DMS79 (cell line): ENCODE measurements at places on chromosomes 16 and 17.
A peak's percentile ranks its signal among the peaks of the same experiment; 100 is the strongest.

GRCh38 chr16:26058326-26058725 is 366.6 kb downstream of the HS3ST4 start:
- DNase-seq: no peak

DNA sequence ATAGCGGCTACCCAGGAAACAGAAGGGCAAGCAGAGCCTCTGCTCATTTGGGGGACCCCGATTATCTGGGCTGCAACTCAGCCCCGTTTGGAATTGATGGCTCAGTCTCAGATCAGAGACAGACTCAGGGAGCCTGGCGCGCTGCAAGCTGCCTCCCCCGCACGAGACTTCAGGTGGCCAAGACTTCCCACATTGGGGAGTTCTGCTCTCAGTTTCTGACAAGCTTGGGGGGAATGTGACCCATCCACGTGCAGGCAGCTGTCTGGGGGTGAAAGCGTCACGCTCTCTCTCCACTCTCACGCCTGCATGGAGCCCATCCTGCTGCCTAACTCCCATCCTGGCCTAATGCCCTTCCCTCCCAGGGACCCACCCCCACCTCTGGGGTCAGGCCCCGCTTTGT is 157.6 kb upstream of the GSE1 start:
- no peak for DNase-seq

DNA sequence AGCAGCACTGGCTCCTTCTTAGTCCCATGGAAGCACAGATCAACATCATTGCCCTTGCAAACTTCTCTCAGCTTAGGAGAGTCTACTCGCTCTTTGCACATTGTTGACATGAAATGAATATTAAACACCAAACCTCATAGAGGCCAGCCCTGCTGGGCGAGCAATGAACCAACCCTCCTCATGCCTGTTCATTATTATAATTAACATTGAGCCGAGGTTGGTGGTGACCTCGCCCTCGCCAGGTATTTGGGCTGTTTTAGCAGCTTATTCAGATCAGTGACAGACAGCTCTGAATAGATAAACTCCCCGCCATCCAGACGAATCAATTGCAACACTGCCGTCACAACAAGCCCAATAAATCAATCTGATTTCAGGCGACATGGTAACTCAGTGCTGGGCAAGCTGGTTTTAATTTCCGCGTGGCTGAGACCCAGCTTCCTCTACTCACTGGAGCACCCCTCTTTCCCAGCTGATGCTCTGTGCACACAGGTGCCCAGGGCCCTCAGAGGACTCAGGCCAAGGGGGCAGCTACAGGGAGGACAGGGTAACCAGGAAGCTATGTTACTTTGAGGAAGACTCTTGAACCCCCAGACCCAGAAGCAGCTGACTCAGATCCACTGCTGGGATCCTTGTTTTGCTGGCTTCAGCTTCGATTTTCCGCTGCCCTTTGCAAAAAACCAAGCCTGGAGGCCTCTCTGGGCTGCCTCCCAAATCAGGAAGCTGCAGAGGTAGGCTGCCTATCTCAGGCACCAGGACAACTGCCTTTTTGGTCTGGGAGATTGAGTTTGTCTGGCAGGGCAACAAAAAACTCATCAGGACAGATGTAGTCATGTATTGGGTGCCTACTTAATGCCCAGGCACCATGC is 10.7 kb upstream of the SEZ6 start:
- DNase-seq: no peak

DNA sequence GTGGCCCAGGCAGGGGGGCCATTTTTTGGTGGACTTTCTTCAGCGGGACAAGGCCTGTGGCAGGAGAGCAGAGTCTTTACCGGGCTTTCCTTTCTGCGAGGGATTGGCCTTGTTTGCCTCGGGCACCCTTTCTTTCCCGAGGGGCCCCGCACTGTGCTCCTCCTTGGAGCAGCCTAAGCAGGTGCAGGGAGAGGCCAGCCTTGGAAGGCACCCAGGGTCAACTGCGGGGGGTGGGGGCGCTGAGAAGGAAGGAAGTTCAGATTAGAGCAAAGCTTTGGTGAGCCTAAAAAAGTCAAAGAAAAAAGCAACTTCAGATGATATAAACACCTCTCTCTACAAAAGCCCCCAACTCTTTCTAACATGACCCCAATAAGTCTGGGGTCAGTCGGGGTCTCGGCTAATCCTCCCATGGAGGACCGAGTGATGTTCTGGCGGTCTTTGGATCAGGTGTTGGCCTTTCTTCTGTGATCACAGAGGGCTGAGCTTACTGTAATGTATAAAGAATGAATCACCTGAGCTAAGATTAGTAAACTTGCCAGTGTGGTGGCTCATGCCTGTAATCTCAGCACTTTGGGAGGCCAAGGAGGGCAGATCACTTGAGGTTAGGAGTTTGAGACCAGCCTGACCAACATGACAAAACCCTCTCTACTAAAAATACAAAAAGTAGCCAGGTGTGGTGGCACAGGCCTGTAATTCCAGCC is 63.0 kb downstream of the PGS1 start:
- no peak for DNase-seq

DNA sequence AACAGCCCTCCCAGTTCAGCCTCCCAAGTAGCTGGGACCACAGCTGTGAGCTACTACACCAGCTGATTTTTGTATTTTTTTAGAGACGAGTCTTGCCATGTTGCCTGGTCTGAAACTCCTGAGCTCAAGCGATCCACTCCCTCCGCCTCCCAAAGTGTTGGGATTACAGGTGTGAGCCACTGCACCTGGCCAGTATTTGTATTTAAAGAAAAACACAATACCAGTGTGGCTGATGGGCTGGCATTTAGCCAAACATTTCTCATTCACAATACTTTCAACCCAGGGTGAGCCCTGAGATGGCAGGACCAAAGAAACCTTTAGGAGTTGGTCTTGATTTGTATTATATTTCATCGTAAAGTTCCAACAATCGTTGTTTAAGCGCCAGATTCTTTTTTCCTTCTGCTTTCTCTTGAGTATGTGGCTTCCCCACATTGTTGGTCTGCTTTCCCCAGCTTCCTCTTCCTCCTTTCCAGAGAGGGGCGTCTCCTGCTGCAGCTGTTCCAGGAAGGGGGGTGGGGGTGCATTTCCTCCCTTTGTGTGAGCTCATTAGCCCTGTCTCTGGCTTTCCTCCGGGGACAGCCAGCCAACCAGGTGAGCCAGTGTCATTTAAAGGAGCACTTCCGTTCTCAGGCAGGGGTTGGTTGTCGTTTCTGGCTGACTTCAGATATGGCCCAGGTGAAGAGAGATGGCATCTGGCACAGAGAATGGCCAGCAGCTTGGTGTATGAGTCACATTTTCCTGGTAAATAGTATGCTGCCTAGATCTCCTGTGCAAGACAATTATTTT is 79.9 kb downstream of the GPRC5B start:
- DNase-seq: peak; percentile 93

DNA sequence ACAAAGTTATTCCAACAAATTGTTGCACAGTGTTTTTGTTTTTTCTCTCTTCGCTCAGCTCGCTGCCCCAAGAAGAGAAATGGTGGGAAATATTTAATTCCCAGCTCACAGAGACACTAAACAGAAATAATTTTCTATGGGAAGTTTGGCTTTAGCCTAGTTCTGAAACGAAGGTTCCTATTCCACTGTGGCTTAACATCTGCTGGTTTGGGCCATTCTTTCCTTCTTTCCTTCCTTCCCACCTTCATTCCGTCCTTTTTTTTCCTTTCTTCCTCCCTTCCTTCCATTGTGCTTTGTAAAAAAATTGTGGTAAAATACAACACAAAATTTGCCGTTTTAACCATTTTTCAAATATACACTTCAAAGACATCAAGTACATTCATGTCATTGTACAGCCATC is 393.5 kb upstream of the SOX9 start:
- no peak for DNase-seq

DNA sequence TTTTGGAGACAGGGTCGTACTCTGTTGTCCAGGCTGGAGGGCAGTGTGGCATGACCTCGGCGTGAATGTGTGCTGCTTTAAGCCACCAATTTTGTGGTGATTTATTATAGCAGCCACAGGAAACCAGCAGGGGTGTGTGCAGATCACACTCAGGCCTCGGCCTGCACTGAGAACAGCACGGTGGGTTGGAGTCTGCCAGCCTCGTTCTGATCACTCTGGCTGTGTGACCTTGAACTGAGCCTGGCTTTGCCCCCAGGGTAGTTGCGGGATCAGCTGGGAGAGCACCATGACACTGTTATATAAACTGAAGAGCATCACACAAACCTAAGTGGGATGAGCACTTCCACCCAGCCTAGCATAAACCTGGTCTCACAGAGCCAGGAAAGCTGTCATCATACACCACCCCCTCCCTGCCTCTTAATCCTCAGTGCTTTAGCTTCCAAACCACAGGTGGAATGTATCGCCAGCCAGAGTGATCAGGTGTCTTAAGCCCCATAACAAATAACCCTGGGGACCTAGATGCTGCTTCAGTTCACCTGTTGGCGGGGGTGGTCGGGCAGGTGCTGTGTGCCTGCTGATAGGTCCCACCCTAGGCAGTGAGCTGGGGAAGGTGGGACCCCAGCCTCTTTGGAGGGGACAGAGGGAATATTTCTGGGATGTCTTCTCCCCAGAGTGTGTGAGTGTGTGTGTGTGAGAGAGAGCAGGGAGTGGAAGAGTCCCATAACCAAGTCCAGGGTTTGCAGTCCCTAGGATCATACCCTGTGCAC is 28.6 kb upstream of the NDRG4 start:
- DNase-seq: peak; percentile 5

DNA sequence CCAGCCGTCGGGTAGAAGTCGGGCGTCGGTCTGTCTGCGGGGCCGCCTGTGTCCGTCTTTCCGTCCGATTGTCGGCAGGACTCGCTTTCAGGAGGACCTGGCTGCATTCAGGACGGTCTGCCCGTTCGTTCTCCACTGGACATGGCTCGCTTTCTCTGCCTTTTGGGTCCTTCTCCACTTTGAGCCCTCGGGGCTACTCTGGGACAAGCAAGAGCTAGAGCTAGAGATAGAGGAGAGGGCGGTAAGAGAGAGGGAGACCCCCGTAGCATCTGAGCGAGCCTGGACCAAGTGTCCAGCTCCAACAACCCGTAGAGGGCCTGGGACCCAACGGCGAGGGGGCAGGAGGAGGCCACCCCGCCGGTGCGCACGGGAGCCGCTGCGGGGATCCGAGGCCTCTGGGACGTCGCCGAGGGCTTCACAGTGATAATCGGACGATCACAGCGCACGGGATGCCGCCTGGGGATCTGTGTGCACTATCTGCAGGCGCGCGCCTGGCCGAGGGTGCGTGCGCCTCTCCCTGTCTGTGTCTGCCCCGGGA is 4.5 kb downstream of the TBX4 start:
- DNase-seq: no peak
